ENCODE measurements at places on chromosomes 4 and X. TPM values are rescaled to one million over a fixed set of nuclear protein-coding genes. Genes with fewer than 3 reads are reported as not detected.
A peak's percentile ranks its signal among the peaks of the same experiment; 100 is the strongest.

Gene PF4V1
- not detected for total RNA-seq

DNA sequence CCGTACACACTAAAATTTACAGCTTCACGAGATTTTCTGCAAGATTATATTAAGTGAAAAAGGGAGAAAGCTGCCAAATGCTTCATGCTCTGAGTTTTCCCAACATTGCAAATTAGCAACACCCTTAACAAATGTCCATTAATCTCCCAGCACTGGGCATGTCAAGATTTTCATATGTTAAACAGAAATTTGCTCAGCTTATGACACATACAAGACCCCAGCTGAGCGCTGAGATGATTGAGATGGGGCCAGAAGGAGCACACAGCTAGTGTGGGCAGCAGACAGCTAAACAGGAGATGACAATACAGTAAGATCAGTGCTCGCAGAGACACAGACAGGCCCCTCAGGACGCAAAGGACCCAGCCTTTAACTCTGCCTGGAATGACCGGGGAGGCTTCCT is 208.8 kb downstream of the STK32B start:
- DNase-seq, result no peak

DNA sequence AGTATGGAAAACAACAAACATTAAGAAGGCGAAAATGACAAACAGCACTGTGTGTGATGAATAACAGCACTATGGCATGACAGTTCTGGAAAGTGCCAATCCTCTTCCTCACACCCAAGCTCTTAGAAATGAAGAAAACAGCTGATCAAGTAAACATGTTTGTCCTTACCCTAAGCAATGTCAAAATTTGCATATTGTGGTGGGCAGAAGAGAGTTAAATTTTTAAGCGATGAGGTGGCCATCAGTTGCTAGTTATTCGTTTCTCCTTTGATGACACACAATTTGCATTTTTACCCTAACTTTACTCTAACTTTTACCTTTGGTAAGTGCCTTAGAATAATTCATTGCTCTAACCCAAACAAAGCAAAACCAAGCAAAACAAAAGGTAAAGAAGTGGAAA is 8.8 kb downstream of the PROM1 start:
- no peak for DNase-seq

DNA sequence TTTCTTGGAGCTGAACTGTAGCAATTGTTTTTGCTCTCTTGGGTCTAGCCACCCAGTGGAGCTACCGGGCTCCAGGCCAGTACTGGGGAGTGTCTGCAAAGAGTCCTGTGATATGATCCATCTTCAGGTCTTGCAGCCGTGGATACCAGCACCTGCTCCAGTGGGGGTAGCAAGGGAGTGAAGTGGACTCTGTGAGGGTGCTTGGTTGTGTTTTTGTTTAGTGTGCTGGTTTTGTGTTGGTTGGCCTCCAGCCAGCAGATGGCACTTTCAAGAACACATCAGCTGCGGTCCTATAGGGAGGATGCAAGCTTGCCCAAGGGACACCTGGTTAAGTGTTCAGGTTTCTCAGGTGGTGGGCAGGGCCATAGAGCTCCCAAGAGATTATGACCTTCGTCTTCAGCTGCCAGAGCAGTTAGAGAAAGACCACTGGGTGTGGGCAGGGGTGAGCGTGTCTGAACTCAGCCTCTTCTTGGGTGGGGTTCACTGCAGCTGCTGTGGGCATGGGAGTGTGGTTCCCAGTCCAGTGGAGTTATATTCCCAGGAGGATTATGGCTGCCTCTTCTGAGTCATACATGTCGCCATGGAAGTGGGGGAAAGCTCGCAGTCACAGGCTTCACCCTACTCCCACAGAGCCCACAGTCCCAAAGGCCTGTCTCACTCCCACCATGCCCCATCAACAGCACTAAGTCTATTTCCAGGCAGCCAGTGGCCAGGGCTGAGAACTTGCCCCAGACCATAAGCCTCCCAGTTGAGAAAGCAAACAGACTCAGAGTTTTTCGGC is 811.6 kb downstream of the GLUD2 start:
- no peak for DNase-seq

- no peak for DNase-seq
These were observed 940.0 kb downstream of the SH3BGRL start for GRCh38 chrX:82141942-82142341.

GRCh38 chr4:127578967-127579366 is 53.8 kb upstream of the INTU start:
- DNase-seq, result no peak

DNA sequence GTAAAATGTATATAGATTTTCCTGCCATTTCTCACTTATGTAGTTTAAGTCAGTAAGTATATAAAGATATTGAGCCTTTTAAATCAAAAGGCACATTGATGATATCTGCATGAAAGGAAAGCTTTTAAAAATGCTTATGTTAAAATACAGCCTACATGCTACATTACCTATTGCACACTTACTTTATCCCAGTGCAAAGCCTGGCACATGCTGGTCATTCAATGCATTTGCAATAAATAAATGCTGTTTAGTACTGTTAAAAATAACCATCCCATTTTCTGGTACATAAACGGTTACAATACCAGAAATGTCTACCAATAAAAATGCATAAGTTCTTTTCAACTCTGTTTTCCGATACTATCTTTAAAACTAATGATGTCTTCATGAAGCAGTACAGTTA is 22.1 kb upstream of the SPATA4 start:
- DNase-seq, result no peak

- DNase-seq, result no peak
These were observed 15.8 kb upstream of the RGS12 start for GRCh38 chr4:3276986-3277385.

Gene NDUFB11
- total RNA-seq, result 74.1 TPM

DNA sequence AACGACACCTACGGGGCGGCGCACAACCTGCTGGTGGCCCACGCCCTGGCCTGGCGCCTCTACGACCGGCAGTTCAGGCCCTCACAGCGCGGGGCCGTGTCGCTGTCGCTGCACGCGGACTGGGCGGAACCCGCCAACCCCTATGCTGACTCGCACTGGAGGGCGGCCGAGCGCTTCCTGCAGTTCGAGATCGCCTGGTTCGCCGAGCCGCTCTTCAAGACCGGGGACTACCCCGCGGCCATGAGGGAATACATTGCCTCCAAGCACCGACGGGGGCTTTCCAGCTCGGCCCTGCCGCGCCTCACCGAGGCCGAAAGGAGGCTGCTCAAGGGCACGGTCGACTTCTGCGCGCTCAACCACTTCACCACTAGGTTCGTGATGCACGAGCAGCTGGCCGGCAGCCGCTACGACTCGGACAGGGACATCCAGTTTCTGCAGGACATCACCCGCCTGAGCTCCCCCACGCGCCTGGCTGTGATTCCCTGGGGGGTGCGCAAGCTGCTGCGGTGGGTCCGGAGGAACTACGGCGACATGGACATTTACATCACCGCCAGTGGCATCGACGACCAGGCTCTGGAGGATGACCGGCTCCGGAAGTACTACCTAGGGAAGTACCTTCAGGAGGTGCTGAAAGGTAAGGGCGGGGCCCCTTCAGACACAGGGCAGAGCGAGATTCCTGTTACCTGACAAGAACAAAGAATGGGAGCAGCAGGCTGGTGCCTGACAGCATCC is 11.7 kb downstream of the RPL9 start:
- DNase-seq, result peak; percentile 73

DNA sequence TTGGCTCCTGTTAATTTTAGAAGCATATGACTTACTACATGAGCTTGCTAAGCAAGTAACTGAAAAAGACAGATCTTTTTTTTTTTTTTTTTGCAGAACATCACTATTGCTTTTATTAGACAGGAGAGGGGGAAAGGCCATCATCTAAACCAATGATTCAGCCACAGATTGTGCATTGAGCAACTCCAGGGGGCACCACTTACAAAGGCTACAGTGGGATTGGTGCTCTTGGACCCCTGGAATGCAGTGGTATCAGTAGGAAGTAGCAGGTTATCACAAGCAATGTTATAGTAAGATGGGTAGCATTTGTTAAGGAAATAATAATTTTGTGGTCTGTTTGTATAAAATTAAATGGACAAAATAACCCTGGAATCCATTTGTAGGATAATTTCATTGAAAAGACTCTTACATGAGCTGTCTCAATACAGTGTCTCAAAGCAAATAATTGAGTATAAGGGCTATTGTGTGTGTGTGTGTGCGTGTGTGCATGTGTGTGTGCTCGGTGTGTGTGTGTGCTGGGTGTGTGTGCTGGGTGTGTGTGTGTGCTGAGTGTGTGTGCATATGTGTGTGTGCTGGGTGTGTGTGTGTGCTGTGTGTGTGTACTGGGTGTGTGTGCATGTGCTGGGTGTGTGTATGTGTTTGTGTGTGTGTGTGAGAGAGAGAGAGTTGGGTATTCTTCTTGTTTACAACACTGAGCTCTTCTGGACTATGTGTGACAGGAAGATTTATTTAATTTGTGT is 296.3 kb downstream of the PCDH7 start:
- no peak for DNase-seq

Gene CXCL11
- 0.44 TPM for total RNA-seq

Gene ADH6
- total RNA-seq, result not detected

Gene WDR19
- total RNA-seq, result 13.9 TPM

Gene NR3C2
- total RNA-seq, result 4.6 TPM

- peak; percentile 31 for DNase-seq
These were observed 80.2 kb downstream of the SH2D1A start for GRCh38 chrX:124426288-124427169.

- DNase-seq, result no peak
These were observed 21.6 kb downstream of the RBBP7 start for GRCh38 chrX:16848541-16848940.

Gene MTNR1A
- total RNA-seq, result not detected

- DNase-seq, result no peak
These were observed 205.0 kb upstream of the HAND2 start for GRCh38 chr4:173735049-173735448.

DNA sequence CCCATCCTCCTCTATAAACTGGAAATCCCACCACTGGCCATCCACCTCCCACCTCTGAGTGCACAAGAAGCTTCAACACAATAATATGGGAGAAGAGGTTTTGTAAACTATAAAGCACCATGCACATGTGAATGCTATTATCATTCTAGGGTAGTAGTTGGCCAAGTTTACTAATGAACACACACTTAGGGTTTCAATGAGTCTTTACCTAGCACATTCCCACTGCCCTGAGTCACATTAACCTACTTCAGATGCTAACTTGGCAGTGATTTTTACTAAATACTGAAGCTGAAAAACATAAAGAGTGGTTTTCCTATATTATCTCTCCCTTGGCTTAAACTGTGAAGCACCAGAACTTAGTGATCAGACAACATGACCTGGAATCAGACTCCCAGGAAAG is 93.9 kb downstream of the SH3KBP1 start:
- DNase-seq, result no peak

GRCh38 chr4:53579826-53580225 is 11.5 kb downstream of the LNX1 start:
- no peak for DNase-seq

- DNase-seq, result no peak
These were observed 285.1 kb upstream of the FMR1 start for GRCh38 chrX:147626605-147627004.

- no peak for DNase-seq
These were observed 1.4 kb downstream of the APLN start for GRCh38 chrX:129653181-129653970.

DNA sequence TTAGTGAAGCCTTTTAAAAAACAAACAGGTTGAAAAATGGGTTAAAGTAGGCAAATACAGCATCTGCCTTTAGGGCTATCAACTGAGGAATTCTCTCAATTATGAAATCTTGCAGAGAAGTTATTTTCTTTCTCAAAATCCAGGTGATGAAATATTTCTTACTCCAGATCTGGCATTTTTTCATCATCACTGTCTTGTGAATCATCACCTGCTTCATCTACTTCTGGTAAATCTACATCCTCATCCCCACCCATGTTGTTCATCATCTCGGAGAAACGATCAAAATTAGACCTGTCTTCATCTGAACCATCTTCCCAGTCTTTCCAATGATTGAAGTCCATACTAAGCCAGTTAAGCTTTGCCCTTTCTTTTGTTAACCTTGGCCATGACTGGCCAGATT is 33.3 kb upstream of the HPF1 start:
- DNase-seq, result no peak

DNA sequence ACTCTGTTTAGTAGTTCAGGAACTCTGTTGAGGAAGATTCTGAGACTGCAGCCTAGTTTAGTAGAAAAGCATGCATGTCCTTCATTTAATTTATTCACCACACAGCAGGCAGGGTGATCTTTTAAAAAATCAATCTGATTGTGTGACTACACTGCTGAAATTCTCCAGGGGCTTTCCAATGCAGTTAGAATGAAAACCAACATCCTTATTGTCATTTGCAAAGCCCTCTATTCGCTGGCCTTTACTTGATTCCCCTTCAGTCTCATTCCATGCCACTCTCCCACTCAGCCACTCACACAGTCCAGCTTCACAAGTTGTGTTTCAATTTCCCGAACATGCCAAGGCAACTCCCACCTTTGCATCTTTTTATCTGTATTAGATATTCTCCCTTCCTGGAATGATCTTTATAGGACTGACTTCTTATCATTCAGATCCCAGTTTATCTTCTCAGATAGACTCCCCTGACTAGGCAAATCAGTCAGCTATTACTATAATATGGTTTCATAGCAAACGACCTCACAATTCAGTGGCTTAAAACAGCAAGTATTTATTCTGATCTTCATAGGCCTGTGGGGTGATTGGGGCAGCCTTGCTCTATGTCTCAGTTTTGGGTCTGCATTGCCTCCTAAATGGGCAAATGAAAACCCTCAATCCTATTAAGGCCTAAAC is 21.3 kb upstream of the FTHL17 start:
- DNase-seq, result no peak

GRCh38 chr4:2795893-2796848 is 3.3 kb downstream of the SH3BP2 start:
- DNase-seq, result peak; percentile 14

DNA sequence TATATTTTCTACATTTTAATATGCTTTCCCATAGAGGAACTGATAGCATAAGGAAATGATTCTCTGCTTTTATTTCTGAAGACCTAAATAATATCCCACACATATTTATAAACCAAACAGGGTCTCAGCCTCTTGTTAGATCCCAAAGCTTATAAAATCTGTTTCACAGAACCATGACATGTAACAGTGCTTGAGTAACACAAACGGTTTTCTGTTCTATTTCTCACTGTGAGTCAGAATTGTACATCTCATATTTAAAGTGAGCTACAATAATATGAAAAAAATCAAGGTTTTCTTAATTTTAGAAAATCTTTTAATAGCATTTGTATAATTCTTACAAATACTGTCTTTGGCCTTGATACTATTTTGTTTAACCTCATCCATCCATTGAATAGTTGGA is 51.2 kb downstream of the NR3C2 start:
- no peak for DNase-seq

GRCh38 chr4:151921386-151921785 is 160.6 kb upstream of the GATB start:
- no peak for DNase-seq
